ENCODE measurements at places on chromosomes 3 and 15.

DNA sequence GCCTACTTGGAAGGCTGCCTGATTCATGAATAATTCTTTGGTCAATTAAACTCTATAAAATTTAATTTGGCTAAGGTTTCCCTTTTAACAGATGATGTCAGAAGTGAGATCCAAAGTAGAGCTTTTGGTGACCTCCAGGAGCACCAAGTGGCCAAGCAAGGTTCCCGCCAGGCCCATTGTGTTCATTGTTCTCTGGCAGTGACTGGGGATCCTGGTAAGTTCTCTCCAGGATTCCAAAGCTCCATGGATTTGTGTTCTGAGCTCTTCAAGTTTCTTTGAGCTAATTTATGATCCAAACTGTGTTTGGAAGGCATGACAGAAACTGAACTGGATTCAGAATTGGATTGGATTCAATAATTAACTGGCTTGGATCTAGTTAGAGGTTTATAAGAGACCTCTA is 72.0 kb upstream of the ALDH1L1 start:
- DNase-seq = no peak

DNA sequence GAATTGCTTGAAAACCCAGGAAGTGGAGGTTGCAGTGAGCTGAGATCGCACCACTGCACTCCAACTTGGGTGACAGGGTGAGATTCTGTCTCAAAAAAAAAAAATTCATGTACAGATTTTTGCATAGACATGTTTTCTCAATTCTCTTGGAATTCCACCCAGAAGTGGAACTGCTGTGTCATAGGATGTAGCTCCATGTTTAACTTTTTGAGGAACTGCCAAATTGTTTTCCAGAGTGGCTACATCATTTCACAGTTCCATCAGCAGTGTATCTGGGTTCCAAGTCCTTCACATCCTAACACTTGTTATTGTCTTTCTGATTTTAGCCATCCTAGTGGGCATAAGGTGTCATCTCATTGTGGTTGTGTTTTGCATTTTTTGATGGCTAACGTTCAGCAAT is 9.9 kb downstream of the CAPN7 start:
- no peak for DNase-seq

- DNase-seq = no peak
Observed at GRCh38 chr3:99532246-99532645, 106.1 kb upstream of the COL8A1 start.

DNA sequence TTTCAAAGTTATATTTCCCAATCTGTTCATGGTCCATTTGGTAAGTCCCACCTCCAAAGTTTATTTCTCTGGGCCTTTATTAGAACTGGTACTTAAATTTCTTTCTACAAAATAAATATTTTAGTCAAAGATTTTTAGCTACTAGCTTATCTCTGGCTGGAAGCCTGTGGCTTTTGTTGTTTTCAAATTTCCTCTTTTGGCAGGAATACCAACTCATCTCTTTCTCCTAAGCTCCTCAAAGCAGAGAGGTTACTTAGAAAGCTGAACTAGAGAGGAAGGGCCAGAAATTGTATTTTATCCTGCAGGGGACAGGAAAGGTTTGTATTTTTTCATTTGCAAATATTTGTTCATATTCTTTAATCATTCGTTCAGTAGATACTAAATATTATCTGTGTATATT is 227.8 kb downstream of the TBL1XR1 start:
- no peak for DNase-seq

DNA sequence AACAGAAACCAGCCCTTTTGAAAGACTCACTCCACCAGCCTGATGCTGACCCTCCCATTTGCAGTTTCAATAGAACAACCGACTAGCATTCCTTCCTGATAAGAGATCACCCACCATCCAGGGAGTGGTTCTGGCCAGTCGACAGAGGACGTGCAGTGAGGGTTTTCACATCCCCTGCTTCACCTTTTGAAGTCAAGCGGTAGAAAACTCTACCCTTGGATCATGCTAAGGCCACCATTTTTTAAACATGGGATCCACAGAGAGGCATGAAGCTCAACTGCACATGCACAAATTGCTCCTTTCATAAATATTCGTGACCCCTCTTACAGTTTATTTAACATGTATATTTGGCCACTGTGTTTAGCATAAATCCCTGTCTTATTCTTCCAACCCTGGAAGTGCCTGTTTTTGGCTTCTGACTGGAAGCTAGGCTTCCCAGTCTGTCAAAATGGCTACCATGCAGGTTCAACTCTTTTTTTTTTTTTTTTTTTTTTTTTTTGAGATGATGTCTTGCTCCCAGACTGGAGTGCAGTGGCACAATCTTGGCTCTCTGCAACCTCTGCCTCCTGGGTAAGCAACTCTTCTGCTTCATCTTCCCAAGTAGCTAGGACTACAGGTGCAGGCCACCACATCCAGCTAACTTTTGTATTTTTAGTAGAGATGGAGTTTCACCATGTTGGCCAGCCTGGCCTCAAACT is 1.0 kb upstream of the THUMPD3 start:
- DNase-seq = no peak

DNA sequence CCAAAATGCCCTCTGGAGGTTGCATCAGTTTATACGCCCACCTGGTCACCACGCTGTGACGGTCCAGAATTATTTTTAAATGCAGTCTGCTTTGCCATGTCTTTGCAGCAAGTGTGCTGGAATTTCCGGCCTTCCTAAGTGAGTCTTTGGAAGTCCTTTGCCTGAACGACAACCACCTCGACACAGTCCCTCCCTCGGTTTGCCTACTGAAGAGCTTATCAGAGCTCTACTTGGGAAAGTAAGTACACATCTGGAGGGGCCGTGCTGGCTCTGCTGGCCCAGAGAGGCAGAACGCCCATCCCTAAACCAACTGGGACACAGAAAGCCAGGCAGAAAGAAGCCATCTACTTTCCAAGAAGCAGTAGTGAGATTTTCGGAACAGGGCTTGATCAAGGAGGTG is 101.8 kb downstream of the LRRK1 start:
- DNase-seq = no peak

- DNase-seq = peak; percentile 3
Observed at GRCh38 chr3:151328298-151328995, 902 bp downstream of the P2RY13 start.

- DNase-seq = no peak
Observed at GRCh38 chr15:76135516-76135915, 75.7 kb downstream of the TMEM266 start.

- DNase-seq = no peak
Observed at GRCh38 chr3:58998476-58999117, 51.2 kb downstream of the CFAP20DC start.

DNA sequence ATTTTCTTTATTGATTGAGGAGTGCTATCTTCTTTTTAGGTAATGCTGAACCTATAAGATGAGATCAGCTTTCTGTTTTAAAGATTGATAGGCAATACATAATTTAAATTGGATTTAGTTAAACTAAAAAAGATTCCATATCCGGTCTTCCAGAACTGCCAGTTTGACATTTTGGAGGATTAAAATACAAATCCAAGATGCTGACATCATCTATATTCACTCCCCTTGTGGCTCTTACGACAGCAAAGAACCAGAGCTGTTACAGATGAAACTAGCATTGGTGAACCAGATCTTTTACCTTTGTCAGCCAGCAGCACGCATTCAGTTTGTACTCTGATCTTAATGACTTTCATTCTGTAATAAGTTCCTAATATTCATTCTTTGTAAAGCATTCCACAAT is 218.7 kb downstream of the ZIC4 start:
- no peak for DNase-seq

- no peak for DNase-seq
Observed at GRCh38 chr3:50600141-50600753, 11.3 kb downstream of the CISH start.

DNA sequence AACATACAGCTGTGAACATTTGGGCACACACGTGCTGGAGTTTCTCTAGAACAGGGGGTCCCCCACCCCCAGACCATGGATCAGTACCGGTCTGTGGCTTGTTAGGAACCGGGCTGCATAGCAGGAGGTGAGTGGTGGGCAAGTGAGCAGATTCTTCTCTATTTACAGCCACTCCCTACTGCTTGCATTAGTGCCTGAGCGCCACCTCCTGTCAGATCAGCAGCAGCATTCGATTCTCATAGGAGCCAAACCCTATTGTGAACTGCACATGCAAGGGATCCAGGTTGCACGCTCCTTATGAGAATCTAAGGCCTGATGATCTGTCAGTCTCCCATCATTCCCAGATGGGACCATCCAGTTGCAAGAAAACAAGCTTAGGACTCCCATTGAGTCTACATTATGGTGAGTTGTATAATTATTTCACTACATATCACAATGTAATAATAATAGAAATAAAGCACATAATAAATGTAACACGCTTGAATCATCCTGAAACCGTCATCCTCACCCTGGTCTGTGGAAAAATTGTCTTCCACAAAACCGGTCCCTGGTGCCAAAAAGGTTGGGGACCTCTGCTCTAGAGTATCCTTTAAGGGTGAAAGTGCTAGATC is 25.8 kb downstream of the CHRM5 start:
- no peak for DNase-seq

- DNase-seq = no peak
Observed at GRCh38 chr15:96321639-96322535, 8.6 kb upstream of the NR2F2 start.

- no peak for DNase-seq
Observed at GRCh38 chr3:108552267-108553159, 36.7 kb downstream of the CIP2A start.

All from NCI-H510A (cell line).